Mucosa of gallbladder (tissue), 1 donor: ENCODE measurements at places on chromosomes 5 and 9.
A peak's percentile ranks its signal among the peaks of the same experiment; 100 is the strongest.

DNA sequence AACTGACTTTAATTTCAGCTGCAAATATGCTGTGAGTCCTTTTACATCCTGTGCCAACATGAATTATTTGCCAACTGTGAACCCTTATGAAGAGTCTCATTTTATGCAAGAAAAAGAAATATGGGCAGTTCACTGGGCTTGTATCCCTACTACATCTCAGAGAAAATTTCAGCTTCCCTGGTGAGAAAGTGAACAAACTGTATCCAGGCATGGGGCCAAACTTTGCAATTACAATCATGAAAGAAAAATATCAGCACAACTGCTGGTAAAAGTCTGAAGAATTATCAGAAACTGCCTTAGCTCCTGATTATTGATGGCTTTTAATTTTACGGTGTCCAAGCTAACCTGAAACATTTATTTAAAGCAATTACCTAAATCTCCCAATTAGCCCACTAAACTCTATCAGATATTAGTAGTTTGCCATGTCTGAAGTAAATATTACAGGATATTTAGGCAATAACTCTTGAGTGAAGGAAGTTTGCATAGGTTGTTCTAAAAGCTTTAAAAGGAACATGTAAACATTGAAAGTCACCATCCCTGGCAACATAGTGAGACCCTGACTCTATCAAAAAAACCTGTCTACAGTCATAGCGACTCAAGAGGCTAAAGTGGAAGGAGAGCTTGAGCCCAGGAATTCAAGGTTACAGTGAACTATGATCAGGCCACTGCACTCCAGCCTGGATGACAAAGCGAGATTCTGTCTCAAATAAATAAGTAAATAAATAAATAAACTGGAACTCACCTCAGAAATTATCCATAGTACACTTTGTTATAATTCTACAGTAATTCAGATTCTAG is 83.9 kb upstream of the HCN1 start:
- no peak for DNase-seq

- peak; percentile 78 for DNase-seq
These were observed 83.4 kb downstream of the RAPGEF1 start for GRCh38 chr9:131656356-131657036.

DNA sequence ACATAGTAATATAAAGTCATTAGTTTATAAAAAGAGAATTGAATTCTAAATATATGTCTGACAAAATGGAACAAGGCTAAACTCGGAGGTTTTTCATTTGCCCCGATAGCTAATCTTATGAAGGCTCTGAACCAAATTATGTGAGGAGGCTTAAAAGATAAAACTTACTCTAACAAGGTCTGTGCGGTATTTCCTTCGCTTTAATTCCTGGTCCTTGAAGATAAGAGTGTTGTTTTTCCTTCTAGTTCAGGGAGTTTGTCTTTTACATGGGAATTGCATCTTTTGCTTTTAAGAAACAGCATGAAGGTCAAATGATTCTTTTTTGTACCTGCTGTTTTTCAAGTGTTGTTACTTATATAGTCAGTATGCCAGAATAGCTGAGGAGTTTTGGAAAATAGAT is 68.2 kb downstream of the UBE2QL1 start:
- DNase-seq: no peak

DNA sequence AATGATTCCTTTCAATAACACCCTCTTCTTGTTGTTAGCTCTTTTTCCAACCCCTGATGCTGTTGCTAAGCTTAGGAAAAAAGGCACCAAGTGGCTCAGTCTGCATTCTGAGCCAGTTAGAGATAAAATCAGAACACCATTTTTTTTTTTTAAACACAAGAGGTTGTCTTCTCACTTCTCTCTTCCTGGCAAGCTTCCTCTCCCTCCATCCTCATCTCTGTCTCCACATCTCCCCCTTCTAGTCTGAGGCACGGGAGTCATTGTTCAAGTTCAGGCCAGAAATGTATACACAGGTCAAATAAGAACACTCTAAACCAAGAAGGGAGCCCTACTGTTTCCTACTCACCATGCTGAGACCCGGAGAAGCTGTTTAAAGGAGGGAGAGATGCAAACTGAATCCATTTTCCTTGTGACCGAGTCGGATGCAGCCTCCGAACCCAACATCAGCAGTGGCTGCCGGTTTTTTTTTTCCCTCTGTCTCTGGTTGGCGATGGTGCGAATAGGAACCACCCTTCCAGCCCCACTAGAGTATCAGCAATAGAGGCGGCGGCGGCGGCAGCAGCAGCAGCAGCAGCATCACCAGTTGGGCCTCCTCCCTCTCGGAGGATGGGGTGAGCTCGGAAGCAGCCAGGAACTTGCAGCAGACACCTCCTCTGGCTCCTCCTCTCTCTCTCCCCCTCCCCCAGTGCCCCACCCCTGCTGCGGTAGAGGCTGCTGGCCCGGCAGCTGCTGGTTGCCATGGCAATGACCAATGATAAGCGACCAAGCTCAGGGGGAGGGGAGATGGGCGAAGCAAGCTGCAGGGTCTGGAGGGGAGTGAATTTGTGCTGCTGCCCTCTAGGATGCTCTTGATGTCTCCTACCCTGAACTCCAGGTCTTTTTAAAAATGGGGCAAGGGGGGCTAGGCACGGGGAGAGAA is at the start of gene JAKMIP2:
Gene JAKMIP2 (minus strand): TSS at position 619 of the 919 bp plus-strand sequence. CDS start 110,922 bp downstream, outside the sequence.
- peak; percentile 62 for DNase-seq

DNA sequence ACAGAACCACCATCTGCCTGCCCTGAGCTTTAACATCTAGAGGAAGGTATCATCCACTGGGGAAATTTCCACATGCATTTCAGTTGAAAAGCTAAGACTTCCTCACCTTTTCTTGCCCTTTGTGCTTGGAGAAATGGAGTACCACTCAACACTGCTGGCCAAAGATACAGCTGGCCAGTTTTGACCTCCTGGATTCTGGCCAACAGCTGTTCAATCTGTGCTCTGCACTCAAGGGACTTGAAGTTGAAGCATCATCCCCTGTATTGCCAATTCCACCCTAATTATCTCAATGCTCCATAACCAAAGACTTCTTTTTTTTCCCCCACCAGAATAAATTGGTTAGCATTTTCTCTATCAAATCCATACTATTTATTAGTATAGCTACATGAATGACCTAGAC is 70.4 kb upstream of the PRDM9 start:
- no peak for DNase-seq

- DNase-seq: no peak
These were observed 13.7 kb downstream of the SLC12A2 start for GRCh38 chr5:128097224-128097623.

GRCh38 chr9:126703002-126703865 is 89.5 kb downstream of the LMX1B start:
- no peak for DNase-seq

DNA sequence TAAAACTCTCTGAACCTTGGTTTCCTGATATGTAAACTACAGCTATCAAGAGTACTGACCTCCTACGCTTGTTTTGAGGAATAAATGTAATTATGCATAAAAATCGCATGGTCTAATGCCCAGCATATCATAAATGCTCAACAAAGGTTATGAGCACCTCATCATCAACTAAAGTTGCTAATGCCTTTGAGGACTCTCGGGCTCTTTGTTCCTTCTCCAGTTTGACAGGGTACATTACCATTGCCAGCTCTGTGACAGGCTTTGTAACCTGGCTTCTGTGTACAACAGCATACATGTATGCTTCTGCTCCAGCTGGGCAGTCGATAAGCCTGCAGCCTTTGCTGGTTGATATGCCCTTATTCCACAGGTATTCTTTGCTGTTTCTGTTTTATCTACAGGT is 95.2 kb downstream of the C9orf152 start:
- no peak for DNase-seq

DNA sequence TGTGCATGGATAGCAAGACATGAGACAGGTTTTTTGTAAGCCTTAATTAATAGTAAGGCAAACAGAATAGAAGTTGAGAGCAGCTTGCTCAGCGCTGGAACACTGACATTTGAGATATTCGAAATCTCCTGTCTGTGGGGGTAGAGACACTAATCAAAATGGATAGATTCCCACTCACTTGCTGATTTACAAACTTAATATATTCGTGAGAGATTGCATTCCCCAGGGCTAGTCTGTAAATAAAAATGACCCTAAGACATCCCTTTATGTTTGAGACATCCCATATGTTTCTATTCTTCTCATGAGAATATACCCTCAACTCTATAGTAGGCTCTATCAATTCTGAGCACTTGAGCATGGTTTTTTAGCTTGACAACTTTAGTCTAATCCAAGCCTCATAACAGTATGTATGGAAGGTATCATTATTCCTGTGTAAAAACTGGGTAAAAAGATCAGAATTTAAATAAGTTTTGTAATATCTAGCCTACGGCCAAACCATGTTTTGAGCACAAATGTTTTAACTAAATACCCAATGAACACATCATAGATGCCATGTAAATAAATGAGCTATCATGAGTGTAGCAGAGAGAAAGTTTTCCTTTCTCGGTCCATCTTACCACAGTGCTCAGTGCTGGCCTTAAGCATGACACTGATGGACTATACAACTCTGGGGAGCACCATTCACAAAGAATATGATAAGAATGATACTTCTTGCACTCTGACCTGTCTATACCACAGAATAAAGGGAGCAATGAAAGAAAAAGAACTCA is 609.2 kb downstream of the PSAT1 start:
- no peak for DNase-seq
